ENCODE measurements at places on chromosomes 5 and 9. TPM values are rescaled to one million over a fixed set of nuclear protein-coding genes. Genes with fewer than 3 reads are reported as not detected.
A peak's percentile ranks its signal among the peaks of the same experiment; 100 is the strongest.

GRCh38 chr9:78918976-78919375 is 622.1 kb downstream of the PSAT1 start:
- no peak for DNase-seq

GRCh38 chr5:79193643-79194042 is 42.3 kb upstream of the JMY start:
- DNase-seq: peak; percentile 66

DNA sequence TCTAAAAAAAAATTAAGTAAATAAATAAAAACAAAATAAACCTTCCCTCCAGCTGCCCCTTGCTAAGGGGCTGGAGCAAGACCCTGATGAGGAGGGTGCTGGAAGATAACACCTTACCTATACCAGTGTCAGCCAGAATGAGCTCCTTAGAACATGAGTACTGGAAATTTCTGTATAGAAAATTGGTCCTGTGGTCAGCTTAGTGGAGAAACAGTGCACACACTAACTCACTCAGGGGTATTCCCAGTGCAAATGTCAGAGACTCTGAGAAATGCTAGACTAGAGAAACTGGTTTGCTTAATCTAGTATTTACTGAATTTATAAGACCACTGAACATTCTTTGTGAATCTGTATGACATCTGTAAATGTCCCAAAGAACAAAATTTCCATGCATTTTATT is 62.1 kb upstream of the CTXN3 start:
- no peak for DNase-seq

The FOXD4L3 gene
- not detected for total RNA-seq

The TIMD4 gene
- not detected for total RNA-seq

DNA sequence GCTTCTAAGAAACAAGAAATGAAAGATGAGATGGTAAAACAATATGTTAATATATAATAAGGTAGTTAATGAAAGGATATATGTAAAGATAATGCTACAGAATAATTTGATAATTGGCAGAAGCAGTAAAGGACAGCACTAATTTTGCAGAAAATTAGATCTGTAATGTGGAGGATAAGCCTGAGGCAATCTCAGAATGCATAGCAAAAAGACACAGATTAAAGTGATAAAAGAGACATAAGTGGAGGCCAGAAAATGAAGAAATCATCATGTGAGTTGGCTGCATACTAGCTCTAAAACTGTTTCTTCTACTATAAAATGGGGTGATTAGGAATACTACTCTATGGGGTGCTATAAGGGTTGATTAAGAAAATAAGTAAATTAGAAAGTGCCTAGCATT is 225.9 kb downstream of the SEC61B start:
- DNase-seq: no peak

DNA sequence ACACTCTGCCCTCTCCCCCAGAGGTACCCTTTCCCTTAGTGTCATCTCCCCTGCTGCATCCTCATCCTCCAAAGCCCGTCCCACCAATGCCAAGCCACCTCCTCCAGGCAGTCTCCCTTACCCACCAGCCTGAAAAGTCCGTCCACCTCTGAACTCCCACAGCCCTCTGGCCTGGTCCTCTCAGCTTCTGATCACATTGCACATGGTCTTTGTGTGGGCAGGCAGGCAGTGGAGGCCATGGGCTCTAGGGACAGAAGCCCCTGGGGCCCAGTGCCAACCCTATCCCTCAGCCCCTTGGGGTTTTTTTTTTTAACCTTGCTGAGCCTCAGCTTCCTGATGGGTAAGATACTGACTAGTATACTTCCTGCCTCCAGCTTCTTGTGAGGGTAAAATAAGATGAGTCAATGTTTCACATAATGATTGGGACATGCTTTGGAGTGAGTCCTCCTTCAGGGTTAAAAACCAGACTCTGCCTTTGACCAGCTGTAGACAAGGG is 19.4 kb downstream of the CSF1R start:
- peak; percentile 52 for DNase-seq

- no peak for DNase-seq
These were observed 249.4 kb upstream of the IRX1 start for GRCh38 chr5:3346111-3346820.

DNA sequence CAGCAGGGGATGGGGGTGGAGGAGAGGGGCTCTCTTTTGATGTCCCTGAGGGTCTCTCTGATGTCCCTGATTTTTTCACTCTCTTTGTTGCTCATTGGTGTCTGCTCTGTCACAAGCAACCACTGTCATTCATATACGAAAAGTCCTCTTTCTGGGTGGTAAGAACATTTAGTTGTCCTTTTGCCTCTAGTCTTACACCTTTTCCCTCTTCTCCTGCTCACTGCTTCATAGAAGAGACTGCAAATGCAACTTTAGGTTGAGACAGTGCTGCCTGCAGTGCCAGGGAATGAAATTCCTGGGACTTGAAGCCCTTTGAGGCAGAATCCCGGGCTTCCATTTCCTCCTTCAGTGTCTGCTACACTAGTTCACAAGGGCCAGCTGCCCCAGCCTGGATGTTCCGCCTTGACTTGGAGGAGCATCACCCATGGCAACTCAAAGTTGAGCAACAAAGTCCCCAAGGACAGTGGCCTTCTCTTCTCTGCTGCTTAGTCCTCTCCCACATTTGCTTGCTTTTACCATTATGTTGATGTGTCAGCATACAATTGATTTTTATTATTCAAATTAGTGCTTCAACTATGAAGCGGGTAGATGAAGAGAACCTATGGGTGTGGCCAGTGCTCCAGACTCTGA is 94.7 kb upstream of the RUSC2 start:
- no peak for DNase-seq

GRCh38 chr5:35908228-35908627 is 30.2 kb downstream of the CAPSL start:
- DNase-seq: no peak

- no peak for DNase-seq
These were observed 506.2 kb downstream of the GABRG2 start for GRCh38 chr5:162573758-162574157.

DNA sequence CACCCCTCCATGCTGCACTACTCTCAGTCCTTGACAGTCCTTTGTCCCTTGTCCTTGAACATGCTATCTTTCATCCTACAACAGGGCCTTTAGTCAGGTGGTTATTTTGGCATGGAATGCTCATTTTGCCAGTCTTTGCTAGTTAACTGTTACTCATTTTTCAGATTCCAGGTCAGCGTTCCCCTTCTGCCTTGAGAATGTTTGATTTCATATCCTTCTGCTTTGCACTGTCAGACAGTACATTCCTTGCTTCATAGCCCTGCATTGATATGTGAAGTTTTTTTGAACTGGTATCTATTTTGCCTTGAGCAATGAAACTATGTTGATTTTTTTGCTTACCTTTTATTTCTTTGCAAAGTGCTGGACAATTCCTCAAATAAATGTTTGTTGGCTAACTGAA is 638.2 kb upstream of the SEMA6A start:
- no peak for DNase-seq

The NDOR1 gene
- total RNA-seq: 25.7 TPM

DNA sequence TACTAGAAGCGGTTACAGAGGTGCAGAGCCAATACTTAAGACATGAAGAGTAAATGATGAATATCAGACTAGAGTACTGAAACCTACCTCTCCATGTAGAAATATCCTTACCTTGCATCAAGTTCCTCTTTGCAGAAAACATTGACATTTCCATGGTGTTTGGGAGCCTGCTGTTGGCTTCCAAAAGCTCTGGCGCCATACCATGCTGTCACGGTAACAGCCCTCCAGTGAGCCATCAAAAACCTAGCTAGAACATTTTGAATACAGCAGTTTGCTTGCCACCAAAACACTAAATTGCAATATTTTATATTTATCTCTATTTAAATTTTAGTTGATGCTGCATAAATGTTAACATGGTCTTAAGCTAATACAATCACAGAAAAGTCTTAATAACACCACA is 144.1 kb upstream of the LRRTM2 start:
- no peak for DNase-seq
